ENCODE measurements at places on chromosomes 13 and 19. TPM values are rescaled to one million over a fixed set of nuclear protein-coding genes. Genes with fewer than 3 reads are reported as not detected.
A peak's percentile ranks its signal among the peaks of the same experiment; 100 is the strongest.

Gene KHSRP
- total RNA-seq, result 168 TPM

Gene SLC35E1
- 38.8 TPM for total RNA-seq

Gene ZNF627
- total RNA-seq, result 11.5 TPM

Gene TEX26
- total RNA-seq, result not detected

GRCh38 chr13:77053192-77053591 is 26.2 kb upstream of the FBXL3 start:
- H3K27me3 ChIP-seq, result no peaks in the 10 kb centered on the region
- no peak overlapping the region for H3K4me3 ChIP-seq
- H3K36me3 ChIP-seq, result peaks cover 73% of the 10 kb centered on the region
- DNase-seq, result no peak
- H3K27ac ChIP-seq, result no peak overlapping the region
- no peaks in the 10 kb centered on the region for H3K4me1 ChIP-seq

DNA sequence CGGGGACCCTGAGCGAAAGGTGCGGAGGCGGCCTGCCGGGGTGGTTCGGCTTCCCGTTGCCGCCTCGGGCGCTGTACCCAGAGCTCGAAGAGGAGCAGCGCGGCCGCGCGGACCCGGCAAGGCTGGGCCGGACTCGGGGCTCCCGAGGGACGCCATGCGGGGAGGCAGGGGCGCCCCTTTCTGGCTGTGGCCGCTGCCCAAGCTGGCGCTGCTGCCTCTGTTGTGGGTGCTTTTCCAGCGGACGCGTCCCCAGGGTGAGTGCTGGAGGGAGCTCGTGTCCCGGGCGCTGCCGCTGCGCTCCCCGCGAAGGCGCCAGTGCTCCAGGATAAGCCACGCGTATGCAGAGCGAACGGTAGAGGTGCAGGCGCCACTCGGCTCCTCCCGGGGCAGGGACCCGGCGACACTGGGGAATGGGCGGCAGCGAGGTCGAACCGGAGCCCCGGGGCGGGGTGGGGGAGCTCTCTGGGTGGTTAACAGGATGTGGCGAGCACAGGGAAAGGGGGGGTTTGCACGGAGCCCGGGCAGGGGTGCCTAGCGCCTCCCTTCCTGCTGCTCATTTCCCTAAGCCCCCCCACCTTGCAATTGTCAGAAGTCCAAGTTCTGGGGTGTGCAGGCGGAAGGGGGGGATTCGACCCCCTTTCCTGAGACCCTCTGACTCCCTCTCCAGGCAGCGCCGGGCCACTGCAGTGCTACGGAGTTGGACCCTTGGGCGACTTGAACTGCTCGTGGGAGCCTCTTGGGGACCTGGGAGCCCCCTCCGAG is at the start of gene IL27RA:
IL27RA (plus strand) TSS at position 44 of the 762 bp plus-strand sequence; CDS start at position 155, 111 bp downstream.
- H3K36me3 ChIP-seq, result no peaks in the 10 kb centered on the region
- peaks cover 30% of the 10 kb centered on the region for H3K4me1 ChIP-seq
- H3K27ac ChIP-seq, result peak within 1 kb of the TSS; percentile 96
- no peaks in the 10 kb centered on the region for H3K27me3 ChIP-seq
- DNase-seq, result peak; percentile 88

- peaks cover 31% of the 10 kb centered on the region for H3K4me1 ChIP-seq
- H3K4me3 ChIP-seq, result peak overlapping the region; percentile 25
- no peaks in the 10 kb centered on the region for H3K27me3 ChIP-seq
- peaks cover 18% of the 10 kb centered on the region for H3K36me3 ChIP-seq
- H3K27ac ChIP-seq, result peak overlapping the region; percentile 93
- no peak for DNase-seq
Measured at GRCh38 chr19:49666120-49666444, 349 bp downstream of the BCL2L12 start.

Measured in CD4-positive, alpha-beta memory T cell (primary cell).